ENCODE measurements at places on chromosomes 5 and 9. TPM values are rescaled to one million over a fixed set of nuclear protein-coding genes. Genes with fewer than 3 reads are reported as not detected.
A peak's percentile ranks its signal among the peaks of the same experiment; 100 is the strongest.

GRCh38 chr9:102237520-102237919 is 499.1 kb upstream of the GRIN3A start:
- H3K27ac ChIP-seq, result no peak overlapping the region
- no peaks in the 10 kb centered on the region for H3K4me1 ChIP-seq
- H3K4me3 ChIP-seq, result no peak overlapping the region
- DNase-seq, result no peak

- H3K36me3 ChIP-seq, result no peaks in the 10 kb centered on the region
- H3K27me3 ChIP-seq, result no peaks in the 10 kb centered on the region
- no peak overlapping the region for H3K4me3 ChIP-seq
- peaks cover 6% of the 10 kb centered on the region for H3K4me1 ChIP-seq
These were observed 12.7 kb upstream of the TDRD7 start for GRCh38 chr9:97398999-97399758.

DNA sequence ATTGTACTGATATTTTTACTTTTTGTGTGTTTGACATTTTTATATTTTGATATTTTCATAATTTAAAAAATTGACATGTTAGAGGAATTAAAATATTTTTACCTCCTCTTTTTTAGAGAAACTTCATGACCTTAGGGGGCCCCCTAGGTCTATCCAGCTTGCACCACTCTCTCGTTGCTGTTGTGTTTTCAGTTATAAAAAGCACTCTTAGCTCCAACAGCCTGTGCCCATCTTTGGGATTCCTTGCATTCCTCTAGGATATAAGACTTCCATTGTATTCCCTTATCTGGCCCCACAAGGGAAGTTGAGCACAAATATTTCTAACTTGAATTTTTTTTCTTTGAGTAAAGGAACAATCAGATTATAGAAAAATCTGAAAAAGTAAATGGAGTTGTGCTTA is 245.3 kb downstream of the SH3GL2 start:
- no peak for DNase-seq
- no peak overlapping the region for H3K27ac ChIP-seq
- no peaks in the 10 kb centered on the region for H3K27me3 ChIP-seq

DNA sequence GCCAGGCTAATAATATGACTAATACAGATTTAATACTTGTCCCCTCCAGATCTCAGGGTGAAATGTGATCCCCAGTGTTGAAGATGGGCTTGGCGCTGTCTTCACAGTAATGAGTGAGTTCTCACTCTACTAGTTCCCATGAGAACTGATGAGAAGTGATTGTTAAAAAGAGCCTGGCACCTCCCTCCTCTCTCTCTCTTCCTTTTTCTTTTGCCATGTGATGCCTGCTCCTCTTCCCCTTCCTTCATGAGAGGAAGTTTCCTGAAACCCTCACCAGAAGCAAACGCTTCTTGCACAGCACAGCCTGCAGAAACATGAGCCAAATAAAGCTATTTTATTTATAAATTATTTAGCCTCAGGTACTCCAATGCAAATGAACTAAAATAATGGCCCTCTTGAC is 55.2 kb downstream of the GLDC start:
- no peak for DNase-seq
- H3K36me3 ChIP-seq, result no peaks in the 10 kb centered on the region
- H3K4me3 ChIP-seq, result no peak overlapping the region
- no peaks in the 10 kb centered on the region for H3K27me3 ChIP-seq
- no peaks in the 10 kb centered on the region for H3K4me1 ChIP-seq

- no peaks in the 10 kb centered on the region for H3K27me3 ChIP-seq
- peaks cover 11% of the 10 kb centered on the region for H3K4me1 ChIP-seq
- no peak overlapping the region for H3K27ac ChIP-seq
- peak; percentile 70 for DNase-seq
- H3K36me3 ChIP-seq, result no peaks in the 10 kb centered on the region
- no peak overlapping the region for H3K4me3 ChIP-seq
These were observed 59.2 kb upstream of the CLINT1 start for GRCh38 chr5:157917899-157918809.

DNA sequence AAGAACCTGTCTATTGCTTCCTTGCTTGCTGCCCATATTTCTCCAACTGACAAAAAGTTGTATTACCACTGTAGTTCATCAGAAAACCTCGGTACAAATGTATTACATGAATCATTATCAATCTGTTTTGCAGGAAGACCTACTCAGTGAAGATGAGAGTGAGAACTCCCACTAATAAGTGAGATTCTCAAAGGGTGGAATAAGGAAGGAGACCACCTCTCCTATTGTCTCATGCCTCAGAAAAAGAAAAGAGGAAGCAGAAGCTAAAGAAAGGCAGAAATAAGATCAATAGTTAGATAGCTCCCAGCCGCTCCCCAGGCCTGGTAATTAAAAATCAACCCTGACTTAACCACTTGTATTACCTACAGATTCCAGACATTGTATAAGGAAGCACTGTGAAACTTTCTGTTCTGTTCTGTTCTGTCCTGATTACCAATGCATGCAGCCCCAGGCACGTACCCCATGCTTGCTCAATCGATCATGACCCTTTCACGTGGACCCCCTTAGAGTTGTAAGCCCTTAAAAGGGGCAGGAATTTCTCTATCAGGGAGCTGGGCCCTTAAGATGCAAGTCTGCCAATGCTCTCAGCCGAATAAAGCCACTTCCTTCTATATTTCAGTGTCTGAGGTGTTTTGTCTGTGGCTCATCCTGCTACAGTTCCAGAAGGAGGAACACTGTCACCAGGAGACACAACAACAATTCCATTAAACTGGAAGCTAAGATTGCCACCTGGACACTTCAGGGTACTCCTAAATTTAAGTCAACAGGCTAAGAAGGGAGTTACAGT is 152.5 kb upstream of the COX7C start:
- no peak overlapping the region for H3K4me3 ChIP-seq
- DNase-seq, result no peak
- no peaks in the 10 kb centered on the region for H3K4me1 ChIP-seq

DNA sequence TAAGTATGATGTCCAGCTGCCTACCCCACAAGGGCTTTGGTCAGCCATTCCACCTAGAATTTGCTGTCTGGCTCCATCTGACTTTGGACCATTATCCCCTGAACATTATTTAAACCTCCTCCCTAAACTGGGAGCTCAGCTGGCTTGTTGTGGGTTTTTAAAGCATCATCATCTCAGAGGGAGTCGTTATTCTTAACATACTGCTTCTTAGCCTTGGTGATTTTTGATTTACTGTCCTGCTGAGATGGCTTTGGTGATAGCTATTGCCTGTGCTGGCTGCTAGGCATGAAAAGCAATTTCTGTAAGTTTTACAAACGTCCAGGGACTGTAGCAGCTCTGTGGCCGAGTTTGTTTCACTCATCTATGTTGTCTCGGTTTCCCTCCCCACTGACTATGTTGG is 256.1 kb downstream of the NR3C1 start:
- no peaks in the 10 kb centered on the region for H3K27me3 ChIP-seq
- H3K27ac ChIP-seq, result peak overlapping the region; percentile 48
- DNase-seq, result no peak
- no peaks in the 10 kb centered on the region for H3K4me1 ChIP-seq

- DNase-seq, result no peak
- no peak overlapping the region for H3K4me3 ChIP-seq
These were observed 522.3 kb upstream of the ST8SIA4 start for GRCh38 chr5:101425339-101425859.

DNA sequence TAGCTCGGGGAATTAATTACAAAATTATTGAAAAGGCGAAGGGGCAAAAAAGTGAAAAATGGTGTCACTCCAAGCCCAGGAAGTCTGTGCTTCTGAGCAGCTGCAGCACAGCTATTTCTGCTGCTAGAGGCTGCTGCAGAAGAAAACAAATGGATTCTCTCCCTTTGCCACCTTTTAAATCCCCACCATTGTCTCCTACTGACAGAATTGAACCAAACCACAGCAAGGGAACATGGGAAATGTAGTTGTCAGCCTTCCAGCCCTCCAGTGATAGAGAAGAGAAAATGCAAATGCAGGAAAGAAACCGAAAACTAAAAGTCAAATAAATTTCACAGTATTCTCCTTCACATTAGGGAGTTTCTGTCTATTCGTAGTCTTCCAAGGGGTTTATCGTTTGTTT is 33.4 kb upstream of the CDC42SE2 start:
- DNase-seq, result no peak
- no peaks in the 10 kb centered on the region for H3K27me3 ChIP-seq
- no peaks in the 10 kb centered on the region for H3K36me3 ChIP-seq
- no peak overlapping the region for H3K4me3 ChIP-seq
- H3K27ac ChIP-seq, result no peak overlapping the region

DNA sequence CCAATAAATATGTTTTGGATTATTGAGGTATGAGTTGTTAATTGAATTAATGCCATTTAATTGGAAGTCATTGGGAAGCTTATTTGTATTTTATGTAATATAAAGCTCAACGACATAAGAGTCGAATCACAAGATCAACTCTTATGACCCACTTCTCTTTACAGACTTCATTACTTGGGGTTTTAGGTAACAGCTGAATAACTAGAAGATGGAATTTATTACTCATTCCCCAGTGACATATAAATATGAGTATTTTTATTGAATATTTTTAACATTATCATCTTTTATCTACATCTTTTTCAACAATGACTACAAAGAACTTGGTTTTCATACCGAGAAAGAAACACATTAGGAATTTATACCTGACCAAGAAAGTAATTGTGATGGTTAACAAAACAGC is 21.1 kb downstream of the HMGCR start:
- no peak for DNase-seq
- H3K4me1 ChIP-seq, result no peaks in the 10 kb centered on the region
- H3K27ac ChIP-seq, result no peak overlapping the region
- no peak overlapping the region for H3K4me3 ChIP-seq

GRCh38 chr9:83669067-83669466 is 38.7 kb downstream of the UBQLN1 start:
- no peaks in the 10 kb centered on the region for H3K27me3 ChIP-seq
- H3K4me3 ChIP-seq, result no peak overlapping the region
- no peak for DNase-seq
- H3K36me3 ChIP-seq, result peaks cover 33% of the 10 kb centered on the region

DNA sequence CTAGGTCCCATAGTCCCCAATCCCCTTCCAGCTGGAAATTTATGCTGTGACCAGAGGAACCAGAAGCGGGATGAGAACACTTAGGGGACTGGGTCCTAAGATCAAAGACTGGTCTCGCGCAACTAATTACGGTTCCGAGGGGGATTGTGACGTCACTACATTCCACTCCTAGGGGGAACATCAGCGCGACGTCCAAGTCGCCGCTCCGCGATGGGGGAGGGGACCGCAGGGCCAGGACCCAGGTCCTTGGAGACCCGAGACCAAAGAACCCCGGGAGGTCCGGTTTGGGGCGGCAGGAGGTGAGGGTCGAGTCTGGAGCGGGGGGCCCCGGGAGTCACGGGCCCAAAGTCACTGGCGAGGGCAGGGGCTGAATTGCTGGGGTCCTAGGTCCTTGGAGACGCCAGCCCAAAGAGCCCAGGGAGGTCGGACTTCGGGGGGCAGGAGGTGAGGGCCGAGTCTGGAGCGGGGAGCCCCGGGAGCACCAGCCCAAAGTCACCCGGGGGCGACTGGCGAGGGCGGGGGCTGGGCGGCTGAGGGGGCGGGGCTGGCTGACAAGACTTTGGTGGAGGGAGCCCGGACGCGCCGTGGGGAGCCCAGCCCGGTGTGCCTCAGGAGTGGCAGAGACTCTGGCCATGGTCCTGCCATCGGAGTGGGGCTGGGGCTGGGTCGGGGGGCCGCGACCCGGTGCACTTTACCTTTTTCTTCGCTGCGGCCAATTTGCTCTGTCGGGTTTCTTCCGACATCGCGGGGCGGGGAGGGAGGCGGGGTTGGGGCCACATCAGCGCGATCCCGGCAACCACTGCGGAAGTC is at the start of gene GOLGA2:
GOLGA2 (minus strand) TSS at position 810 of the 810 bp plus-strand sequence; CDS start at position 779, 31 bp downstream.
- peaks cover 33% of the 10 kb centered on the region for H3K36me3 ChIP-seq
- H3K27me3 ChIP-seq, result no peaks in the 10 kb centered on the region
- H3K4me1 ChIP-seq, result peaks cover 25% of the 10 kb centered on the region
- peak within 1 kb of the TSS; percentile 92 for H3K4me3 ChIP-seq
- DNase-seq, result peak; percentile 75

DNA sequence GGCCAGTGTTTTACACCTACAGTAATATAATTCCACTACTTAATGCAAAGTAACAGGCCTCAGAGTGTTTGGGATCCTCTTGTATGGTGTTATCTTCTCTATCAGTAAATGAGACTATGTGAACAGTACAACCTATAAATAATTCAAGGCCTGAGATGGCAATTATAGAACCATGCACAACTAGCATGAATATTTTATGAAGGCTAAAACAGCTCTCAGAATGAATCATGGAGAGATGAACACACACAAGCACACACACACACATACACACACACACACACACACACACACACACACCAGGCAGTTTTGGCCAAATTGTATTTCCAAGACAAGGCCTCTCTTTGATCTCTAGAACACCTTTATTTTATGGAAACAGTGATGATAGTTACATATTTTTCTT is 224.9 kb downstream of the EBF1 start:
- no peaks in the 10 kb centered on the region for H3K36me3 ChIP-seq
- no peaks in the 10 kb centered on the region for H3K27me3 ChIP-seq
- no peak for DNase-seq
- peak overlapping the region; percentile 30 for H3K4me3 ChIP-seq
- peak overlapping the region; percentile 48 for H3K27ac ChIP-seq

LRRC70 gene
- 4.3 TPM for polyA plus RNA-seq

MAMDC2 gene
- polyA plus RNA-seq, result 7.1 TPM

PCDHGB1 gene
- polyA plus RNA-seq, result 2.2 TPM

NTNG2 gene
- polyA plus RNA-seq, result 6.0 TPM
